Cortex of kidney (tissue), 1 donor: ENCODE measurements at places on chromosomes 6 and 20.

GRCh38 chr20:64063389-64064144, 569 bp downstream of the TCEA2 start:
- DNase-seq = no peak

- no peak for DNase-seq
These were observed 273.7 kb downstream of the SMOC2 start for GRCh38 chr6:168714547-168715260.

- DNase-seq = no peak
These were observed 27.4 kb upstream of the FAM135A start for GRCh38 chr6:70385901-70386300.

GRCh38 chr6:159790956-159791598, 810 bp downstream of the MRPL18 start:
- DNase-seq = no peak

DNA sequence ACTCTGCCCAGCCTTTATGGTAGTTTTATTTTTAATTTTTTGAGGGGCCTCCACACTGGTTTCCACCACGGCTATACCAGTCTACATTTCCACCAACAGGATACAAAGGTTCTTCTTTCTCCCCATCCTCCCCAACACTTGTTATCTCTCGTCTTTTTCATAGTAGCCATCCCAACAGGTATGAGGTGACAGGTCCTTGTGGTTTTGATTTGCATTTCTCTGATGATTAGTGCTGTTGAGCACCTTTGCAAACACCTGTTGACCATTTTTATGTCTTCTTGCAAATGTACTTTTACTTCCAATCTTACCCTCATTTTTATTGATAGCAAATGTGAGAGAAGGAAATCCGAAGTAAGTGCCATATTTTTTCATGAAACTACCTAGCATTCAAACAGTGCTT, 195.4 kb upstream of the PREP start:
- no peak for DNase-seq

GRCh38 chr20:42740226-42740870, 449.4 kb downstream of the PTPRT start:
- no peak for DNase-seq

DNA sequence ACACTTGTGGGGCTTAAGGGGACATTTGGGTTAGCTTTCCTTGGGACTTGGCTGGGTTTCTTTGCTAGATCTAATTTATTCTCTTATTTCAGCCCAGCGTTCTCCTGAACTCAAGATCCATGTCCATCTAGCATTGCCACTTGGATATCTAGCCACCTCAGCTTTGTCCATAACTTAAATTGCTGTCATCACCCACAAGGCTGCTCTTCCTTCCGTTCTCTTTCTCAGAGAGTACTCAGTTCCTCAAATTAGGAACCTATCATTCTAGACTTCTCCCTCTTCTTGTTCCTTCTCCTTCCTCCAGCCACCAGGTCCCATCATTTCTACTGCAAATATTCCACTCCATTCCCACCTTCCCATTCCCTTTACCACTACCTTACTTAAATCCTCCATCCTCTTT, 4.3 kb downstream of the SMIM26 start:
- no peak for DNase-seq

DNA sequence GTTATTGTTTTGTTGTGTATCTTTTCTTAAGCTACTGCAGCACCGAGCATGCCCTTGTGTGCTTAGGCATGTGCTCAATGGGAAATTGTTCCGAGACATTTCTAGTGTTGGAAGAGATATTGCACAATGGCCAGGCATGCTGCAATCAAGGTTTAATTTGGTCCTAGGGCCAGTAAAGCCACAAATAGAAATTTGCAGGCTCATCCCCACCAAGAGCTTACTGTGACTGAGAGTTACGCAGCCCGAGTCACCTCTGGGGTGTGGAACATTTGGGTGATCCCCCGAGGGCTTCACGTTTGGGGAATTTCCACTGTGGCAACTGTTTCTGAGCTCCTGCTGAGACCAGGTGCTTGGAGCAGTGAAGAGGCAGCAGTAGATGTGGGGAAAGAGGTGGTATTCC, 65.8 kb downstream of the ADTRP start:
- no peak for DNase-seq

DNA sequence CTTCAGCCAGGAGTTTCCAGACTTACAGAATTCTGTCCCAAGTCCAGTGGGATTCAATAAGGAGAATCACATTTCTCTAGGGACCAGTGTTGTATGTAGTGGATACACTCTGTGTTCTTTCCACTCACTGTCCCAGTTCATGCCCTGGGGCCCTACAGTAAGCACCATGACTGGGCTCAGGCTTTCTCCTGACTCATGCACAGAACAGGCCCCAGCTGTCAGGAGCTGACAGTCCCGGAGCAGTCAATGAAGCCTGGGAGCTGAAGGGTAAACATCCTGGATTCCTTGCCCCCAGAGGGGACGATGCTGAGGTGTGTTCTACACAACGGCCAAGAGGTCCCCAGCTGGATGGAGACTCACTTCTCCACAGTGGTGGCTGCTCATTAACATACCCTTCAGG, 40.2 kb upstream of the LRFN2 start:
- DNase-seq = no peak

DNA sequence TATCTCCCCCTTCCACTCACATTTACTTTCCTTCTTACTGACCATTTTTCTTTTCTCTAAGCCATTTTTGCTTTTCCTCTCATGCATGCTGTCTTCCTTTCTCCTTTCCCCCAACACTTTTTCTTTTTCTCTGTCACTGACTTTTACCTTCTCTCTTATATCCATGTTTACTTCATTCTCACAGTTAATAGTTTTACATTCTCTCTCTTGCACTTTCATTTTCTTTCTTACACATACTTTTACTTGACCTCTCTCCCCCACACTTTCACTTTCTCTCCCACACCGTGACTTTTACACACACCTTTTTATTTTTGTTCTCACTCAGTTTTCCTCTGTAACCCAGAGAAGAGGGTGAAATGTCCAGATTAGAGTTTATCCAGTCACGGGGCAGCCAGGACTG, 636.3 kb downstream of the PTPRT start:
- DNase-seq = no peak

- DNase-seq = no peak
These were observed 16.7 kb downstream of the UNC5CL start for GRCh38 chr6:41022294-41022693.

DNA sequence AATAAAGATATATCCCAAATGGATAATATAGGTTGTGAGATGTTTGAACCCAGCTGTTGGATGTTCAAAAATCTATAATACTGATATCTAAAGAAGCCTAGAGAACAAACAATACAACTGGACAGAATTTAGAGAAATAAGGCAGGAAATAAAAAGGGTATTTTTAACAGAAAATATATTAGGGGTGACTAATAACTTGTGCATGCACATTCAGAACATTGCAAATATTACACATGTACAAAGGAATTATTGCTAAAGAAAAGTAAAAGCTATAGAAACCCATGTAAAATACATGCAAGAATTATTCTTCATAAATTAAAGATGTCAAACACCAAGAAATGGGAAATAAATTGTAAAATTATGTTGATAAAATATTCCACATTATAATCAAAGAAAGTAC, 32.7 kb upstream of the HCRTR2 start:
- DNase-seq = no peak
